ENCODE measurements at places on chromosomes 3 and 15. TPM values are rescaled to one million over a fixed set of nuclear protein-coding genes. Genes with fewer than 3 reads are reported as not detected.
A peak's percentile ranks its signal among the peaks of the same experiment; 100 is the strongest.

GRCh38 chr3:44478606-44479094 is 1.2 kb upstream of the ZNF445 start:
- no peak overlapping the region for H3K27ac ChIP-seq
- peaks cover 2% of the 10 kb centered on the region for H3K36me3 ChIP-seq
- no peak overlapping the region for H3K4me3 ChIP-seq
- no peaks in the 10 kb centered on the region for H3K27me3 ChIP-seq

- H3K4me1 ChIP-seq: no peaks in the 10 kb centered on the region
- no peak overlapping the region for H3K27ac ChIP-seq
- H3K36me3 ChIP-seq: no peaks in the 10 kb centered on the region
- H3K27me3 ChIP-seq: peaks cover 9% of the 10 kb centered on the region
Measured at GRCh38 chr3:139552632-139553365, 13.3 kb upstream of the RBP1 start.

- H3K4me1 ChIP-seq: peaks cover 56% of the 10 kb centered on the region
- H3K27ac ChIP-seq: peak overlapping the region; percentile 60
Measured at GRCh38 chr3:129429602-129430001, 1.2 kb upstream of the EFCAB12 start.

DNA sequence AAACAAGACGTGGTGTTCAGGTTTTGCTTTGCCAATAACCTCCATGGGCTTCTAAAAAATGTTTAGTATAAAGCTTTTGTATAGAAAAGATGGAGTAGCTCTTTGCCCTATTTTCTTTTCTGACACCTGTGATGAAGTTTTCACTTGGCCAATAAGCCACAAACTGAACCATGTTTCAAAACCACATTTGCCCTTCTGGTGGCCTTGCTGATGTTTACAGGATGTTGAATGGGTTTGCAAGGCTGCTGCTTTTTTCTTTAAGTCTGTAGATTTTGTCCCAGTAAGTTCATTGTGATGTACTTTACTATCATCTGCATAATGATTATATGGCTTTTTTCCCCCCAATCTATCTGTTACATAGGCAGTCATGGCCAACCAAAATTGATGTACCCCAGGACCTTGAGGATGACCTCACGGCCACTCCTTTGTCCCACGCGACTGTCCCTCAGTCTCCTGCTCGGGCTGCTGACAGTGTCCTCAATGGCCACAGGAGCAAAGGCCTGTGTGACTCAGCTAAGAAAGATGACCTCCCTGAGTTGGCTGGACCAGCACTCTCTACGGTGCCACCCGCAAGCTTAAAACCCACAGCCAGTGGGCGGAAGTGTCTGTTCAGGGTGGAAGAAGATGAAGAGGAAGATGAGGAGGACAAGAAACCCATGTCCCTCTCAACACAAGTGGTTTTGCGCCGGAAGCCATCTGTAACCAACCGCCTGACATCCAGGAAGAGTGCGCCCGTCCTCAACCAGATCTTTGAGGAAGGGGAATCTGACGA is 60.8 kb downstream of the SNRK start:
- H3K27me3 ChIP-seq: no peaks in the 10 kb centered on the region
- peak; percentile 87 for DNase-seq
- peak overlapping the region; percentile 98 for H3K27ac ChIP-seq
- H3K4me3 ChIP-seq: peak overlapping the region; percentile 60

GRCh38 chr3:45751537-45752242 is 44.6 kb downstream of the SLC6A20 start:
- no peak overlapping the region for H3K27ac ChIP-seq
- DNase-seq: no peak
- peaks cover 6% of the 10 kb centered on the region for H3K36me3 ChIP-seq
- H3K4me3 ChIP-seq: no peak overlapping the region
- H3K4me1 ChIP-seq: peaks cover 3% of the 10 kb centered on the region
- H3K27me3 ChIP-seq: no peaks in the 10 kb centered on the region

DNA sequence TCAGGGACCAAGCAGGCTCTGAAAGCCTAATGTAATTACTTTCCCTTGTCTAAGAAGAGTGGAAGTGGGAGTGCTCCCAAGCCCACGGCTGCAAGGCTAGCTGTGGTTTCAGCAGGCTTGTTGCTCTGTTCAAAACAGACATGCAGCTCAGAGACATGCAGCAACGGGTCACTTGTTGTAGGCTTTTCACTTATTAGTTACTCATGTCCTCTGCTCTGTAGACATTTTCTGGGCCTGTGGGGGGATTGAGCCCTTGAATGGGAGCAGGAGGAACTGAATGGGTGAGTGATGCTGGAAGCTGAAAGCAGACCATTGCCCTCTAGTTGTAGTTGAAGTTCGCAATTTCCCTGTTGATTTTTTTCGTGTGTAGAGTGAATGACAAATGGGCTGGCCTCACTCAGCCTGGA is 261.9 kb upstream of the NR2E3 start:
- peaks cover 18% of the 10 kb centered on the region for H3K27me3 ChIP-seq
- H3K4me3 ChIP-seq: no peak overlapping the region
- H3K4me1 ChIP-seq: no peaks in the 10 kb centered on the region
- no peaks in the 10 kb centered on the region for H3K36me3 ChIP-seq
- DNase-seq: no peak
- H3K27ac ChIP-seq: no peak overlapping the region

GRCh38 chr3:72907731-72908620 is 20.1 kb downstream of the GXYLT2 start:
- H3K36me3 ChIP-seq: no peaks in the 10 kb centered on the region
- H3K4me3 ChIP-seq: no peak overlapping the region
- H3K27me3 ChIP-seq: peaks cover 24% of the 10 kb centered on the region

DNA sequence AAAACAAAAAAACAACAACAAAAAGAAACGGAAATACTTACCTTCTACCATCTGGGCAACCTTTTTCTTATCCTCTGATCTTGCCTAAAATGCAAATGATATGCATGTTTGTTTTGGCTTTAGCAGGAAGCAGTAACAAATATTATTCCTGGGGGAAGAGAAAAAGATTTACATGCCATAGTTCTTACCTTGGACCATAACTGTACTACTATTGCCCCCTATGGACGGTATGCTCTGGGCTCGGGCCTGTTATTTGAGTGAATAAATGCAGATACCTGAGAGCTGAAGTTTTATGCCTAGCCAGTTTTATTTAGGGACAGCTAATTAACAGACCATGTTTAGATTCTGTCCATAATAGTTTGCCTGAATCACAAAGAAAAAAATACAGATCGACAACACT is 12.6 kb upstream of the STARD5 start:
- DNase-seq: peak; percentile 55
- no peak overlapping the region for H3K4me3 ChIP-seq
- H3K36me3 ChIP-seq: no peaks in the 10 kb centered on the region
- peaks cover 17% of the 10 kb centered on the region for H3K4me1 ChIP-seq

DNA sequence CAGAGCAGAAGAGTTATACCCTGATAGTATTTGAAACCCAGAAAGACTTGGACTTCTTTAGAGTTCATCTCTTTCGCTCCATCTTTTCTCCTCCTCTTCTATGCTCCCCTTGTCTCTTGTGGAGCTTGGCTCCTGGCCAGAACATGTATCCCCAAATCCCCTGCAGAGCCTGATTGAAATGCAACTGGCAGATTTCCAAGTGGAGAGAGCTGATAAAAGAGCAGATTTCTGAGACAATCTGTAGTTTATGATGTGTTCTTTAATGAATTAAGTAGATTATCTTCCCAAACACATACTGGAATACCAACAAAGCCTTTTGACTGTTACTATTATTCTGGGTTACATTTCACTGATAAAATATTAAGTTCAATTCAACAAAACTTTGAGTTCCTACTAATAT is 33.4 kb downstream of the UNC13C start:
- H3K4me1 ChIP-seq: no peaks in the 10 kb centered on the region

DNA sequence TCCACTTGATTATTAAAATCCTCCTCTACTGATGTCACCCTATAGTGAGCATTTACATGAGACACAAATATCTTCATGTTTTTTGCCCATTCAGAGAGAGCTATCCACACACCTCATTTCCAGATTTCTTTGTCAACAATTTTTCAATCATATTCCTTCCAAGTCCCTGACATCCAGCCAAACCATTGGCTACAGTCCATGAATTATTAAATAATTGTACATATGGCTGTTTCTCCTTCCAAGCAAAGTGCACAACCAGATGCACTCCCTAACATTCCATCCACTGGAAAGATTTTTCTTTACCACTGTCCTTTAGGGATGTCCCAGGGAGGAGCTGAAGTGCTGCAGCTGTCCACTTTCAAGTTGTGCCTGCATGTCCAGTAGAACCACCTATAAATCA is 328.0 kb upstream of the MDFIC2 start:
- H3K27me3 ChIP-seq: peaks cover 7% of the 10 kb centered on the region
- no peaks in the 10 kb centered on the region for H3K36me3 ChIP-seq
- H3K4me3 ChIP-seq: no peak overlapping the region
- DNase-seq: no peak
- no peaks in the 10 kb centered on the region for H3K4me1 ChIP-seq

DNA sequence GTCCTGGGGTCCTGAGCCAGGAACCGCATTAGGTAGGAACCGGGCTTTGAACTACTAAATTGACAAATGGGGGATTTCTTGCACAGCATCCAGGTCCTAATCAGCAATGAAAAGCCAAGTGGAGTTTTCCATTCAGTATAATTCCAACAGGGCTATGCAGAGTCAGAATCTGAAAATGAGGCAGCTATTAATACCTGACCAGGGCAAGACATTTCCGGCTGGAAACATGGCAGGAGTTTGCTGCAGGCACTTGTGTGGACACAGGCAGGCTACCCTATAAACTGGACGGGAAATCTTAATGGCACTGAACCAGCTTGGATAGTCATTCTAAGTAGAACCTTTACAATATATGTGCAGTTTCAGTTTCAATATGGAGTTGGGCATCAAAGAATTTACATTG is 553.1 kb downstream of the FGF12 start:
- H3K4me1 ChIP-seq: no peaks in the 10 kb centered on the region
- H3K27me3 ChIP-seq: no peaks in the 10 kb centered on the region
- H3K27ac ChIP-seq: no peak overlapping the region
- DNase-seq: no peak
- no peaks in the 10 kb centered on the region for H3K36me3 ChIP-seq
- no peak overlapping the region for H3K4me3 ChIP-seq

DNA sequence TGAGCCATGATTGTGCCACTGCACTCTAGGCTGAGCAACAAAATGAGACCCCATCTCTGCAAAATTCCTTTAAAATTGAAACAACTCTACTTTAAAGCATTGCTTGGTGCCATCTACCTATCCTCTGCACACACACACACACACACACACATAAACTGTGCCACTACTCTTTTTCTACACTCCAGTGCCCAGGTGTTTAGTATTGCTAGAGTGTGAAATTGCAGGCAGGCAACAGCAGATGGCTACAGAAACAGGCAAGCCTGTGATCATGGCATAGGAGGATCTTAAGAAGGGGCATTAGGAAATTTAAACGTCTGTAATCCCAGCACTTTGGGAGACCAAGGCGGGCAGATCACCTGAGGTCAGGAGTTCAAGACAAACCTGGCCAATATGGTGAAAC is 39.0 kb downstream of the SIDT1 start:
- H3K4me3 ChIP-seq: no peak overlapping the region
- H3K27ac ChIP-seq: no peak overlapping the region
- peaks cover 16% of the 10 kb centered on the region for H3K36me3 ChIP-seq
- no peak for DNase-seq
- H3K27me3 ChIP-seq: no peaks in the 10 kb centered on the region
- no peaks in the 10 kb centered on the region for H3K4me1 ChIP-seq

- no peak overlapping the region for H3K27ac ChIP-seq
- H3K4me1 ChIP-seq: peaks cover 6% of the 10 kb centered on the region
- no peak overlapping the region for H3K4me3 ChIP-seq
- no peaks in the 10 kb centered on the region for H3K27me3 ChIP-seq
- DNase-seq: no peak
Measured at GRCh38 chr3:121477589-121477988, 68.2 kb downstream of the POLQ start.

DNA sequence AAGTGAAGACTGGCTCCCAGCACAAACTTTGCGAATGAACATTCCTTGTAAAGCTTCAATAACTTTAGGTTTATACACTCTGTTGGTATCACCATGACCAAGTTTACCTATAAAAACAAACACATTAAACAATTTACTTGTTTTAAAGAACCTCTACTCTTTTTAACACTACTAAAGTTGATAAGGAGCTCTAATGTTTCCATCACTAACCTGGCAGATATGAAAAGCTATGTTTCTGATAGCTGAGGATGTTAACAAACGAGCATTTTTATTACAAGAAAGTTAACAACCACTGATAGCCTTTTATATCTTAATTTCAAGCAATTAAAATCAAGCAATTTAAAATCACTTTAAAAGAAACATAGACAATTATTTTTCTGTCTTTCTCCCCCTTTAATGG is 80.8 kb downstream of the HERC1 start:
- H3K36me3 ChIP-seq: peaks cover 13% of the 10 kb centered on the region
- peaks cover 7% of the 10 kb centered on the region for H3K4me1 ChIP-seq
- H3K27ac ChIP-seq: no peak overlapping the region
- no peaks in the 10 kb centered on the region for H3K27me3 ChIP-seq
- H3K4me3 ChIP-seq: no peak overlapping the region

DNA sequence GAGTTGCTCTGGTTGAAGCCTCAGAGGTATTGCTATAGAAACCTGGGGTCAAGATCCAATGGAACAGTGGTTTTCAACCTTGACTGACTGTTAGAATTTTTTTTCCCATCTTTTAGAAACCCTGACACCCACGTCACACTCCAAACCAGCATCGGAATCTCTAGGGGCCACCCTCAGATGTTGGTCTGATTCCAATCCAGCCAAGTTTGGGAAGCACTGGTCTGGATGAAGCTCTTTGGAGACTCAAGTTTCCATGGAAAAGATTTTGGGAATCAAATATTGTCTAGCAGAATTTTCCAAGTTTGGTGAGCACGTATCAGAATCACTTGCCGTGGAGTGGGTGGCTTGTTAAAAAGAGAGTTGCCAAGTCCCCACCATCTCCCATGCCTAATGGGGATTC is 103.8 kb downstream of the THSD4 start:
- H3K36me3 ChIP-seq: no peaks in the 10 kb centered on the region
- H3K27me3 ChIP-seq: peaks cover 3% of the 10 kb centered on the region
- no peak overlapping the region for H3K4me3 ChIP-seq

- no peak overlapping the region for H3K4me3 ChIP-seq
- H3K4me1 ChIP-seq: peaks cover 22% of the 10 kb centered on the region
- no peak for DNase-seq
- no peaks in the 10 kb centered on the region for H3K27me3 ChIP-seq
- peaks cover 16% of the 10 kb centered on the region for H3K36me3 ChIP-seq
Measured at GRCh38 chr3:158712443-158712842, 19.8 kb downstream of the RARRES1 start.

DNA sequence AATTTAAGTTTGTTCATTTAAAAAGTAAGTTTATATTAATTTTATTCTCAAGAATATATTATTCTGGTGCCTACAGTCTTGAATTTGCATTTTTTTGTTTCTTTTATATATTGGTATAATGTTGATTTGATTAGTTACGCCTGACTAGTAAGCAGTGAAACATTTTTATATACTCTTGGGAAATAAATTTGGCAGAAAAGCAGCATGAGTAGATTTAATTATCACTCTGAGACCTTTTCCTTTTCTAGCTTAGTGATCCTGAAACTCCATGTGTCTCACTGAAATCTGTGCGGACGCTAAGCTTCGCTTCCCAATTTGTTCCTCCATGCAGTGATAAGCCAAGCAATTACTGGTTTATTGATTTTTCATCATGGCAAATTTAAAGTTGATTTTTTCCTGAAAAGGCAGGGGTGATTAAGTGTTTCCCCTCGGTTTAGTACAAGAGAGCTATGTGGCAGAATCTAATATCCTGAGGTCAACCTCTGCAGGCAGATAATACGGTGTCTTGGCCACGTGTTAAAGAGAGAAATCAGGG is 87.2 kb upstream of the MLF1 start:
- H3K27me3 ChIP-seq: no peaks in the 10 kb centered on the region
- H3K27ac ChIP-seq: no peak overlapping the region
- H3K4me3 ChIP-seq: no peak overlapping the region

CEP70 gene
- total RNA-seq: 10.5 TPM

SHC4 gene
- total RNA-seq: 9.8 TPM

HRG gene
- total RNA-seq: not detected

TM4SF4 gene
- total RNA-seq: not detected

PLCL2 gene
- total RNA-seq: 36.8 TPM

PARP15 gene
- 40.6 TPM for total RNA-seq

Data from activated CD8-positive, alpha-beta memory T cell treated with anti-CD3 and anti-CD28 coated beads, Interleukin-2, amount 10 ng/mL, durations not matched to agents 7 days and 5 days (primary cell).